ENCODE measurements at places on chromosomes 12 and 14. TPM values are rescaled to one million over a fixed set of nuclear protein-coding genes. Genes with fewer than 3 reads are reported as not detected.

The FOXM1 gene
- total RNA-seq, result 97.0 TPM

The LTBR gene
- 183 TPM for total RNA-seq

The FLRT2 gene
- 3.3 TPM for total RNA-seq

The COL2A1 gene
- total RNA-seq, result 0.02 TPM

The KRT79 gene
- not detected for total RNA-seq

The PEX5 gene
- 34.3 TPM for total RNA-seq

The GPRC5A gene
- total RNA-seq, result 454 TPM

The AQP6 gene
- not detected for total RNA-seq

The KRT78 gene
- total RNA-seq, result not detected

The TARBP2 gene
- 61.9 TPM for total RNA-seq

The SLC17A8 gene
- not detected for total RNA-seq

The SLC16A7 gene
- total RNA-seq, result 0.11 TPM

The LALBA gene
- not detected for total RNA-seq

The PLEKHG7 gene
- total RNA-seq, result 0.02 TPM

The ALDH2 gene
- total RNA-seq, result 72.5 TPM

The DNAL1 gene
- 10.5 TPM for total RNA-seq

The DAO gene
- not detected for total RNA-seq

The ENDOU gene
- not detected for total RNA-seq

The DNAJC22 gene
- 19.2 TPM for total RNA-seq

The OAS3 gene
- total RNA-seq, result 29.8 TPM

The GLS2 gene
- 0.12 TPM for total RNA-seq

The VWF gene
- total RNA-seq, result 0.34 TPM

The IFNG-AS1 gene
- total RNA-seq, result not detected

The KRT86 gene
- 41.1 TPM for total RNA-seq

The CARMIL3 gene
- total RNA-seq, result 0.56 TPM

The C2CD5 gene
- total RNA-seq, result 12.7 TPM

The CCDC77 gene
- total RNA-seq, result 12.5 TPM

The SLC25A21 gene
- total RNA-seq, result 1.6 TPM

The IL26 gene
- not detected for total RNA-seq

The NTF3 gene
- total RNA-seq, result not detected

The PTPN21 gene
- total RNA-seq, result 8.9 TPM

The SERPINA10 gene
- not detected for total RNA-seq

The KLRB1 gene
- total RNA-seq, result not detected

The TTC9 gene
- 1.8 TPM for total RNA-seq

The BTBD6 gene
- total RNA-seq, result 28.9 TPM

The TAS2R14 gene
- 0.83 TPM for total RNA-seq

The ADAM21 gene
- not detected for total RNA-seq

The DEPDC4 gene
- 1.3 TPM for total RNA-seq

The ARHGDIB gene
- 1.1 TPM for total RNA-seq

The USP44 gene
- total RNA-seq, result 0.23 TPM

The RNU4-1 gene
- total RNA-seq, result not detected

Data from A549 treated with CpdA at 1 μM for 4 hours (cell line).